ENCODE measurements at places on chromosomes 1 and 21. TPM values are rescaled to one million over a fixed set of nuclear protein-coding genes. Genes with fewer than 3 reads are reported as not detected.

S100A1 gene
- 0.23 TPM for total RNA-seq

SLAMF1 gene
- total RNA-seq = not detected

KLHDC7A gene
- not detected for total RNA-seq

GBP4 gene
- 0.12 TPM for total RNA-seq

COL8A2 gene
- total RNA-seq = 5.0 TPM

GPR157 gene
- 2.2 TPM for total RNA-seq

S100A4 gene
- 280 TPM for total RNA-seq

LCA5L gene
- 0.35 TPM for total RNA-seq

PBX1 gene
- total RNA-seq = 35.6 TPM

ADAMTSL4 gene
- 1.4 TPM for total RNA-seq

Data from smooth muscle cell of the coronary artery (primary cell).